ENCODE measurements at places on chromosomes 1 and 21.

- no peak for DNase-seq
These were observed 1.1 kb upstream of the AGO1 start for GRCh38 chr1:35881850-35882273.

DNA sequence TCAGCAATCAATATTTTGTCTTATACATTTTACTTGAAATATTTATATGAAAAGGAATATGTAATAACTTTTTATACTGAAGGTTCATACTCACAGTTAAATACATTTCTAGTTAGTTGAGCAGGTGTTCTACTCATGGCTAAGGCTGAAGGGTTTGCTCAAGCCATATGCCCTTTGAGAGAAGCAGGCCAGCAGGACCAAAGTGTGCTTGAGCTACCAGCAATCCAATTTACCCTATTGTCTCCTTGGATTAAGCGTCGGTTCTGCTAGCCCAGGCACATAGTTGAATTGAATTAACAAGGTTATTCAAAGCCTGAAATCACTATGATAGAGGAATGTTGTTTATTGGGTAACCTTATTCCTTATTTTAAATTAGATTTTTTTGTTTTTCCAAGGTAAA is 151.5 kb upstream of the BACE2 start:
- no peak for DNase-seq

- DNase-seq, result no peak
These were observed 53.8 kb downstream of the PLPP3 start for GRCh38 chr1:56525489-56526041.

DNA sequence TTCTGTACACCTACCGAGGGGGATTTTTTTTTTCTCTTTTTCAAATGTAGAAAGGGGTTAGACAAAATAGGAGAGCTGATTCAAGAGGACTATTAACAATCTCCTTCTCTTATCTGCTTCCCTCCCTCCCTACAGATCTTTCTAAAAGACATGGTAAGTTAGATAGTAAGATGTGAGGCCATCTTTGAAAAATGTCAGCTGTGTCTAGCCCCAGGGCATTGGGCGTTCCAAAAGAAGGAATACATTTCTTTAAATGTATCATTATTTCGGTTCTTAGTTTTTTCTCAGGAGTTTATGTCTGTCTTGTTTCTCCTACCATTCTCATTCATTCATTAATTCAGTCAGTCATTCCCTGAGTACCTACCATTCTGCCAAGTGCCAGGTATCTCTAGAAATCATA is 27.2 kb downstream of the BCL9 start:
- DNase-seq, result no peak

DNA sequence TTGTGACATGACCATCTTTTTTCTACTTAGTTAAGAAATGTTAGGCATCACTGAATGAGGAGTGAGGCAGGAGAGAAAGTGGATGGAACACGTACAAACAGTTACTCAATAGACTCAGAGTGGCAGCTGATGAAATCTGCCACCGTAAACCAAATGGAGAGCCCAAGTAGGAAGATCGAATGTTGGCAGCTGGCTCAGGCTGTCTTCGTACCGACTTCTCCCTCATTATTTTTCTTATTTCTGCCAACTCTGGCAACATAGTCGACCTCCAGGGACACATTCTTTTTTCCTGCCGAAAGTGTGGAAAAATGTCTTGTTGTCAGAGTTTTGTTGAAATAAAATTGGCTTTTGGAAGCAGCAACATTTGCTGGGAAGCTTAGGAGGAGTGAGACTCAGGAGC is 143.3 kb downstream of the GREM2 start:
- DNase-seq, result no peak

- peak; percentile 42 for DNase-seq
These were observed 1.5 kb downstream of the UBE2G2 start for GRCh38 chr21:44800103-44800502.

DNA sequence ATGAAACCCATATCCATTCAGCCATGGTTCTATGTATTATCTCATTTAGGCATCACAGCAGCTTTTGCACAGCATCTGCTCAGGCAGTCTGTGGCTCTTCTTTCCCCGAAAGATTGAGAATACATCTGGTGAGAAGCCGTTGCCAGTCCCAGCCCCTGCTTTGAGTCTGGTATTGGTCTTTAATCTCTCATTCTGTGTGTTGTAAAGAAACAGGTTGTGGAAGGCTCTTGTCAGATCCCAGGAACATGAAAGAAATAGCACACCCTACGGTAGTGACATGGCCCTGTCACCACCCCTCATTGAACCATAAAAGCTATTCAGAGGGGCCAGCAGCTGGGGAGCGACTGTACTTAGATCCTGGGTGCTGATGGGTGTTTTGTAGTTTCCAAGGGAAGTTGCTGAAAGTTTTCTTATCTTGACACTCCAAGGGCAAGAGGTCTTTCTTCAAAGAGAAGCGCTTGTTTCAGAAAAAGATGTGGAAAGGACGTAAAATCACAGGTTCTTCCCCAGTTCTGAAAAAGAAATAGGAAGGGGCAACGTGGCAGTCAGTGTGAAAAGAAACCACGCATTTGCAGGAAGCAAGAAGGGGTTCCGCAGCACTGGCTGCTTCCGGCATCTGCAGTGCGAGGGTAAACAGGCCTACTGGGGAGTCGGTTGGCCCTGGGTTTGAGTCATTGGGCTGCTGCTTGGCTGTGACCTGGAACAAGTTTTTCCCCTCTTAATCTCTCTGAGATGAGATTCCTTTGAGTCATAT is 145.0 kb downstream of the DHRS3 start:
- DNase-seq, result no peak

DNA sequence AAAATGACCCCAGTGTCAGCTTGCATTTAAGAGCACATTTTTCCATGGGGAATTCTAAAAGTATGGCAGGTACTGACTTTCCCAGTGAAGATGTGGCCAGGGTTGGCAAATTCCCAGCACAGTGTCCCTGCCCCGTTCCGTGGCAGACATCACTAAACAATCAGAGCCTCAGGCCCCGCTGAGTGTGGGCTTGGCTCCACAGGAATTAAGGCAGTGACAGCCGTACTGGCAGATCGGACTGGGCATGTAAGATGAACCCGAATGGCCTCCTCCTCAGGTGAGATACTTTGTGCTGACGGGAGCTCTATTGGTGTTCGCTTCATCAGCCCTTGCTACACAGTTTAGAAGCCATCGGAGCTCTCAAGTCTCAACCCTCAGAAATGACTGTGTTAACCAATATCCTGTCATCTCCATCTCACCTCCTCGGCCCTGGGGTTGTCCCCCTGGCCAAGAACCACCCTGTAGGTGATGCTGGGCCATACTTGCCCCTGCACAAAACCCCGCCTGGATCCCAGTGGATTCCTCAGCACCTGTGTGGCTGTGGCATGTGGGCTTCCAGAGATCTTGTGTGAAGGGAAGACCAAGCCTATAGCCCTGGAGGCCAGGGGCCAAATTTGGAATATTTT is 29.0 kb upstream of the ABCG1 start:
- DNase-seq, result no peak

DNA sequence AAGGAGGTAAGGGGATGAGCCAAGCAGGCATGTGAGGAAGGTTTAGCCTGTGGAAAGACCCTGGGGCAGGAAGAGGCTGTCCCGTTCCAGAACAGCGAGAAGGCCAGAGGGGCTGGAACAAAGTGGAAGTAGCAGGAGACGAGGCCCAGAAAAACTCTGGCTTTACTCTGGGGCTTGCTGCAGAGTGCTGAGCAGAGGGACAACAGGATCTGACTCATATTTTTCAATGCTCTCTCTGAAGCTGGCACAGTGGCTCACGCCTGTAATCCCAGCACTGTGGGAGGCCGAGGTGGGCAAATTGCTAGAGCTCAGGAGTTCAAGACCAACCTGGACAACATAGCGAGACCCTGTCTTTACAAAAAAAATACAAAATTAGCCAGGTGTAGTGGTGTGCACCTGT is 52.4 kb upstream of the PAX7 start:
- DNase-seq, result no peak

DNA sequence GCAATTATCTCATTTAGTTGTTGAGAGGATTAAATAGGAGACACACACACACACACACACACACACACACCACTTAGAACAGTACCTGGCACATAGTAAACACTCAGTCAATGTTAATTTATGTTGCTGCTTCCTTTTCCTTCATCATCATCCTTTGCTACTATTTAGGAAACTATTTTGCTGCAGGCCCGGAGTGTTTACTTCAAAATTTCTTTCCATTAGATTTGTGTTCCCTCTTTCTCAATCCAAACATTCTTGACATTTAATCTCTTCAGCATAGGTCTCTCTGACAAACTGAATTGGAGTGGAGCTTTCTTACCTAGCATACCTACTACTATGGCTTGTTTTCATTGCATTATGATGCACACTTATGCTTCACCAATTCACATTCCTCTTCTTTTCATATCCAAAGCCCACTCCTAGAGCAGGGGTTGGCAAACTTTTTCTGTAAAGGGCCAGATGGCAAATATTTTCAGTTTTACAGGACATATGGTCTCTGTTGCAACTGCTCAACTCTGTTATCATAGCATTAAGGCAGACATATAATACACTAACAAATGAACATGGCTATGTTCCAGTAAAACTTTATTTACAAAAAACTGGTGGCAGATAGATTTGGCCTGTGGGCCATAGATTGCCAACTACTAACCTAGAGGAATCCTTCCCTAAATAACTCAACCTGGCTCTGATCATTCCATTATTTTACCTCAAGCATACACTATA is 49.5 kb downstream of the SCMH1 start:
- DNase-seq, result no peak

DNA sequence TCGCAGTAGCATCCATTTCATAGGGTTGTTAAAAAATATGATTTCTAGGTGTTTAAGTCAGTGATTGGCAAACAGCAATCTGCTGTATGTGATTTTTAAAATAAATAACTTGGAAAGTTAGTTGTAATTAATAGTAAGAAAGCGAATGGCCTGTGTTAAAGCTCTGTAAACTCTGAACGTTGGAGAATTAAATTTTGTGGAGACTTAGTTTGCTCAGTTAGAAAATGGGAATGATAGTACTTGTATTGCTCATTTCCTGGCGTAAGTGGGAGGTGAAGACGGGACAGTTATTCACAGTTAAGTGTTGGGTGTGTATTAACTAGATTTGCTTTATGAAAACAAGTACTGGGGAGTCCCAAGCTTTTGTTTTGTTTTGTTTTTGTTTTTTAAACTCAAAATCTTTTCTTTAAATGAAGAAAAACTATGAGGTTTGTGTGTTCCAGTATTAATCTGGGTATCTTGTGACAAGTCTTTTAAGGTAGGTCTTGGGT is 995 bp downstream of the CACYBP start:
- DNase-seq, result no peak

DNA sequence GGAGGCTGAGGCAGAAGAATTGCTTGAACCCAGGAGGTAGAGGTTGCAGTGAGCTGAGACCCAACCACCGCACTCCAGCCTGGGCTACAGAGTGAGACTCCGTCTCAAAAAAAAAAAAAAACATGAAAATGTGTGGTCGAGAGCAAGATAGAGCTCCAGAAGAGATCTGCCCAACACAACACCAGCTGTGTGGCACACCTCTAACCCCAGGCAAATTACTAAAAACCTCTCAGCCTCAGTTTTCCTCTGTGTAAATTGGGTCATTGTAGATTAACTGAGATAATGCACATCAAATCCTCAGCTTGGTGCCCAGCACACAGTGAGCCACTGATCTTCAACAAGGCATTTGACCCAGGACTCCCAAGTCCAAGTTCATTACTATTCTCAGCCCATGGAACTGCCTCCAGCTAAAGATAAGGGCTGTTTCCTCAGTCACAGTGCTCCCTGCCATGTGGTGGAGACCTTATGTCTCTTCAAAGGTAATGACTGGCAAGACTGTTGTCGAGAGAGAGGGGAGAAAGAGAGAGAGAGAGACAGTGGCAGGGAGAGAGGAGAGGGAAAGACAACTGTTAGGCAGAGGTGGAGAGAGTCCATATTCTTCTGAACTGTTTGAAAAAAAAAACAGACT is 58.1 kb downstream of the PTP4A2 start:
- DNase-seq, result no peak

DNA sequence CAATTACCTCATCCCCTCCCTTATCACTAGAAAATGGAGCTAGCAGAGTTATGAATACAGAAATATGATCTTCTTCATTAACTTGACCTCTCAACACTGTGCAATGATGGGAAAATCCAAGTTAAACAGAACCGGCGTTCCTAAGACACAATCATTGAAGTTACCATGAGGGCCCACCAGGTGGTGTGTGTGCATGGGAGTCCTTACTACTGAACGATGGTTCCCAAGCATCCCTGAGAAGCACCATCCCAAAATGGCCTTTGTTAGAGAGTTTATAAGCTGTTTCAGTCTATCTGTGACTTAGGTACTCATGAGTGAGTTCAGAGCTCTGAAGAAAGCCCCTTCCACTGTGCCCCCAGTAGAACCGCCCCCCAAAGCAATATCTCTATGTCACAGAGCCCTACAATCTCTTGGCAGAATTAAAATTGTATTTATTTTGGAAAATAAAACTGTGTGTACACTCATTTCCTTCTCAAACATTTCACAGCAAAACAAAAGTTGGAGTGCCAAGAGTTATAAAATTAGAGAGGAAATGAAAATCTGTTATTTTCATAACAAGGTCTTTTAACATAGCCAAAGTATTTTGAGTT is 56.8 kb downstream of the PLD5 start:
- peak; percentile 57 for DNase-seq

DNA sequence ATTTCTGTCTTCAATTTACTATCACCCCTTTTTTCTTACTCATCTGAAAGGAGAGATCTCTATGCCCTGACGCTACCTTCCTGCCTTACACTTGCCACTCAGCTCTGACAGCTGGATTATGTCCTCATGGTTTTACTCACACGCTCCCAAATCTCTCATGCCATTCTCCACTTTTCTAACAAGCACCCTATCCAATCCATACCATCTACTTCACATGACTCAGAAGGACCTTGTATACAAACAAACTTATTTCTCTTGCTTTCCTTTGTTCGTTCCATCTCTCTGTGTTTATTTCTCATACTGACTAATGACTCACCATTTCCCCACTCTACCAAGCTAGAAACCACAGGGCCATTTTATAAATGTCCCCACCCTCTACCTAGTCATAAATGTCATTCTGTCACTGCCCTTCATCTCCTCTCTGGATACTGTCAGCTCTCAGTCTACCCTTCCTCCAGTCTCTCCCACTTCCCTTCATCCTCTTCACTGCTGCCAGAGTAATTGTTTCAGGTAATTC is 87.3 kb downstream of the USP24 start:
- peak; percentile 36 for DNase-seq

- no peak for DNase-seq
These were observed 5.1 kb downstream of the BEND5 start for GRCh38 chr1:48771561-48771960.

GRCh38 chr21:41972511-41973205 is 18.8 kb upstream of the C2CD2 start:
- no peak for DNase-seq

- DNase-seq, result peak; percentile 10
These were observed 31.4 kb upstream of the OLIG2 start for GRCh38 chr21:32994305-32994704.

GRCh38 chr1:38551318-38552307 is 308.0 kb downstream of the RRAGC start:
- no peak for DNase-seq

DNA sequence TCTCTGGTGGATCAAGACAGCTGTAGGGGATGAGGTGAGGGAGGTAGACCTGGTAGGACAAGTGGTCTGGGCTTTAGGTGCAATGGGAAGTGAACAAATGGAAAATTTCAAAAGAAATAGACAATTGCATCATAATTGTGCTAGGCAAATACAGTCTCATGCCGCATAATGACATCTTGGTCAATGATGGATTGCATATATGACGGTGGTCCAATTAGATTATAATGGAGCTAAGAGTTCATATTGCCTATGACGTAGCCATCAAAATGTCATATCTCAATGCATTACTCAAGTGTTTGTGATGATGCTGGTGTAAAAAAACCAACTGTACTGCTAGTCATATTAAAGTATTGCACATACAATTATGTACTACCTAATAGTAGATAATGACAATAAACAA is 19.0 kb downstream of the KCNK2 start:
- no peak for DNase-seq

Measured in astrocyte of the spinal cord (primary cell).